Activated gamma-delta T cell treated with Interleukin-2 at 50 U/mL for 16 hours (primary cell): ENCODE measurements at places on chromosomes 1 and 21.

DNA sequence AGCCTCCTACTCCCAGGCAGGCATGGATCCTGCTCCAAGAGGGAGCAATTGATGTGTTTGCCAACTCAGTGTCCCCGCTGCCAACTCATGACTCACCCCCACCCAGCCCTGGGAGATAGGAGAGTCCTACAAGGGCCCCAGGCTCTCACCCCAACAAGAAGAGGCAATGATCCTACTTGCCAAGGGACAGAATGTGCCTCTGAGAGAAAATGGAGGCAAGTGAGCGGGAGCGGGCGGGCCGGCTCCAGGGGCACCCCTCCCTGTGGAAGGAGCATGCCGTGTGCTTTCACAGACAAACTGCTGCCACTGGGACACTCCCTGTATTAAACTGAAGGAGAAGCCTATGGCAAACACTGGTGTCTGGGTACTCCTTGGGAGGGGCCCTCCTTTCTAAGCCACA lies 16.7 kb downstream of the PKP1 start:
- DNase-seq: no peak

DNA sequence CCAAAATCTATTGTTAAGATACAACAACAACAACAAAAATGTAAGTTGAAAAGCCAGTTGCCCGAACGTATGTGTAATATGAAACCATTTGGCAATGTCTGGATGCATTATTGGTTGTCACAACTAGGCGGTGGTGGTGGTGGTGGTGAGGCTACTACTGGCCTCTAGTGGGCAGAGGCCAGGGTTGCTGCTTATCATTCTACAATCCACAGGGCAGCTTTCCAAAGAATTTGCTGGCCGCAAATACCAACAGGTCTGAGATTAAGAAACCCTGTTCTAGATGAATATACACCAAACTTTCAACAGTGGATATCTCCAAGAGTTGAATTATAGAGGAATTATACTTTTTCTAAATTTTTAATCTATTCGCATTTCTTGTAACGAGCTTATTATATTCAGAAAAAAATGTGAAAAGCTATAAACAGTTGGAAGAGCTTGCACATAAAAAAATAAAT lies 26.8 kb upstream of the ZNF697 start:
- no peak for DNase-seq

- no peak for DNase-seq
These were observed 8.2 kb downstream of the TNN start for GRCh38 chr1:175075572-175076568.

GRCh38 chr1:65497256-65497830 lies 76.9 kb downstream of the LEPR start:
- no peak for DNase-seq
